ENCODE measurements at places on chromosomes 5 and 9.

GRCh38 chr5:169934990-169935389, 45.3 kb downstream of the INSYN2B start:
- no peak for DNase-seq

- no peak for DNase-seq
Observed at GRCh38 chr9:127903557-127904475, 4.4 kb upstream of the ST6GALNAC6 start.

- DNase-seq, result no peak
Observed at GRCh38 chr5:14818931-14819790, 52.4 kb downstream of the ANKH start.

DNA sequence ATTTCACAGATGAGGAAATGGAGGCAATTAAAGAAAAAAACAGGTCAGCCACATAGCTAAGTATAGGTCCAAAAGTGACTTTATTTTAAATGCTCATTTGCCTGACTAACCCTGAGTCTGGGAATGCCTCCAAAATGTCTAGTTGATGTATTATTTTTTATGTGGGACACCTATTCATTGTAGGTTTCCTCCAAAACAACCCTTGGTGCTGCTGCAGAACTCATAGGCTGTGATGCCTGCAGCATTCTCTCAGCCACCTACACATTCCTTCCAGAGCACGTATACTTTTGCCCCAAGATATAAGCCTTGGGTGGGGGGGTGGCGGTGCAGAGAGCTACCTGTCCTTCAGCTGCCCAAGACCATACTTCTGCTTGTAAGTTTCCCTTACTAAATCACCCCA, 77.4 kb downstream of the MSX2 start:
- DNase-seq, result no peak

GRCh38 chr5:103847060-103847459, 284.5 kb upstream of the NUDT12 start:
- no peak for DNase-seq

- DNase-seq, result no peak
Observed at GRCh38 chr5:14168793-14169262, 25.7 kb downstream of the TRIO start.

GRCh38 chr5:136276946-136277345, 84.0 kb upstream of the SMIM32 start:
- no peak for DNase-seq

GRCh38 chr5:22728610-22729009, 124.5 kb downstream of the CDH12 start:
- no peak for DNase-seq

DNA sequence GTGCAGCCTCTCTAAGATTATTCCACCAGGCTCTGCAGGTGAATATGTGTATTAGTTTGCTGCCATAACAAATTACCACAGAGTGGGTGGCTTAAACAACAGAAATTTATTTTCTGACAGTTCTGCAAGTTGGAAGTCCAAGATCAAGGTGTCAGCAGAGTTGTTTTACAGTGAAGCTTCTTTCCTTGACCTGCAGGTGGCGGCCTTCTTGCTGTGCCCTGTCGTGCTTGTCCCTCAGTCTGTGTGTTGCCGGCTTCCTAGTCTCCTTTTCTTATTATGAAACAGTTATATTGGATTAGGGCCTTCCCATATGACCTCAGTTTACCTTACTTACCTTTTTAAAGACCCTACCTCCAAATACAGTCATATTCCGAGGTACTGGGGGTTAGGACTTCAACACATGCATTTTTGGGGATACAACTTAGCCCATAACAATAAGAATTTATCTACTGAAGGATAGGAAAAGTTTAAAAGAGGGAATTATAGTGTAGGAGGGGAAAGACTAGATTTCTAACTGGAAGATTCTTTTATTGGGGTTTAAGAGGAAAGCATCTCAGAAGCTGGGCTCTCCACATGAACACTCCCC, 97.4 kb downstream of the OSTF1 start:
- DNase-seq, result no peak

- DNase-seq, result no peak
Observed at GRCh38 chr9:114737118-114737517, 55.1 kb upstream of the TEX48 start.

DNA sequence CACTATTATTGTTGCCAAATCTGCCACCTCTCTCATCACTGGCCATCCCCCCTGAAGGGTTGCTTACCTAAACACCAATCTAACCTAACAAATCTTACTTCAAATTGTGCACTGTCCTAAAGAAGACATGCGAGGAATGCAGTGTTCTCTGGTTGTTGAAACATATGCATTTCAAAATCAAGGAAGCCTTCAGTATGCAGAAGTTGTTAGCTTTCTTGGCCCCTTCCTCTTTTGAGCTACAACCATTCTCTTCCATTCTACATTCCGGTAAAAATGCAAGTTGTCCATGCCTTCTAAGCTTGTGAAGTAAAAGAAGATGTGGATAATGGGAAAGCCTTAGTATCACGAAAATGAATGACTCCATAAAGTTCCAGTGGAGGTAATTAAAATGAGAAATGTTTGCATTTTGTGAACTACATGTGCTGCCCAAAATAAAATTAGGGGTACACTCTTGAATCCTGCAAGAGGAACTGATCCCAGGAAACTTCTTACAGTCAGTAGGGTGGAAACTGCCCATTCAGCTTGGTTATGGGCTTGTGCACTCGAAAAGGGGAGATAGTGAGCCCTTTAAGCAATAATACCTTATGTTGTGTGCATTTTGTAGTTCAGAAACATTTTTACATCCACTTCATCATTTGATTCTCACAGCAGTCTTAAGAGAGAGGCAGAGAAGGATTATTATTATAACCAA, 77.6 kb upstream of the ADRB2 start:
- DNase-seq, result no peak

GRCh38 chr9:130107234-130107861, 53.6 kb downstream of the GPR107 start:
- DNase-seq, result peak; percentile 75

DNA sequence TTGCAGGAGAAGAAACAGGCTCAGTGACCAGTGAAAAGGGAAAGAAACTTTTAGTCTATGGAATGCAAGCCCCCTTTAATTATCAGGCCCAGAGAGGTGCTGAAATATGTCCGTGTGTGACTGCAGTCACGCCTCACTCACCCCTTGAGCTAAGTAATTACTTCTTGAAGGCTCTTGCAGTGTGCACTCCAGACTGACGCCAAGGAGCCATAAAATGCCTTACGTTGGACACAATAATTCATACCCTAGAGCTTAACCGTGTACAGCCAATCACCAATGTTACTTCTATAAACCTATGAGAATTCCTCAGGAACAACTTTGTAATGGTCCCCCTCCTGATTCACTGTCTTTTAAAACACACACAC, 242.2 kb downstream of the SYK start:
- DNase-seq, result no peak

DNA sequence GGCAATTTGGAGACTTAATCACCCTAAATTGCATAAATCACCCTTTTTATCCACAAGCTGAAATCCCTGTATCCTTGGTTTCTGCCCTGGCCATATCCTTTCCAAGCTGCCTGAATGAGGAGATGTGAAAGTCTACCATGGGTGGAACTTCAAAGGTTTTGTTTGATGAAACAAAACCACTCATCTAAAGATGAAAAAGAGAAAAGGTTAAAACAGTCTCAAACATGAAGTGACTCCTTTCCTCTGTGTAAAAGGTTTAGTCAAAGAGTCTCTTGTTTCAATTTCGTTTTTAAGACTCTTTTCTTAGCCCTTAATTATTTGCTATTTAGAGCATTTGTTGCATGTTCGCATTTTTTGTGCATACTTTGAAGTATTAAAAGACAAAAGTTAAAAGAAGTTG, 11.2 kb downstream of the SLC45A2 start:
- DNase-seq, result no peak

GRCh38 chr5:72556351-72557166, 49.3 kb upstream of the ZNF366 start:
- DNase-seq, result peak; percentile 2

DNA sequence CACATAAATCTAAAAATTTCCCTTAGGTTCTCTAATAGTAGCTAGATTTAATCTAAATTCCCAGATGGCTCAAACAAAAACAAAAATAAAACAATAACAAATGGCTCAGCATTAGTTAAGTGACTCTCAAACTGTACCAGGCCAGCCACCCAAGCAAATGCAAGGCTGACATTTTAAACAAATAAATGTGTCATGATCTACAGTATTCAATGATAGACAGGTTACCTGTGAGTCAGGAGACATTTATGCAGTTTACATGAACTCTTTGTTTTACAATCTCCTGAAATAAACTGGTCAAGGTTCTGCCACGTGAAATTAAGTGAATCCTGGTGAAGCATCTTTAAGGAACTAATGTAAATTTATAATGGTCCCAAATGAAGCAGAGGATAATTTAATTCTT, 580.2 kb upstream of the PTPRD start:
- no peak for DNase-seq

DNA sequence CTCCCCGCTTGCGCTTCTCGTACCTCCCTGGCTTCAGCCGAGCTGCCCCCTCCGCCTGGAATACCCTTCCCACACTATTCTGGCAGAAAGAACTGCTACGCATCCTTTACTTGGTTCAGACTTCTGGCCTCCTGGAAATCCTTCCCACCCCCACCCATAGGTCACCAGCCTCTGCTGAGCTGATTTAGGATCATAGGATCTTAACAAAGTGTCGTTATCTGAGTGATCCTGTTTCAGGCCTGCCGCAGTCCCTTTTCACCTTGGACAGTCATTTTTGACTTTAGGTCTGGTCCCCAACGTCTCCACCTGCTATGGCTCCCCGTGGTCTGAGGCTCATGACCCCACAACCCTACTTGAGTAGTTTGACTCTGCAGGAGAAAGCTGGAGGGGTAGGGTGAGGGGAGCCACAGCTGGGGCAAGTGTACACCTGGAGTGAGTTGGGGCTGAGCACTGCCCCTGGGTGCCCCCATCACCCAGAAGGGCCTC, 27.3 kb downstream of the EGR1 start:
- no peak for DNase-seq

- no peak for DNase-seq
Observed at GRCh38 chr9:35682520-35683315, 7.0 kb downstream of the TPM2 start.

DNA sequence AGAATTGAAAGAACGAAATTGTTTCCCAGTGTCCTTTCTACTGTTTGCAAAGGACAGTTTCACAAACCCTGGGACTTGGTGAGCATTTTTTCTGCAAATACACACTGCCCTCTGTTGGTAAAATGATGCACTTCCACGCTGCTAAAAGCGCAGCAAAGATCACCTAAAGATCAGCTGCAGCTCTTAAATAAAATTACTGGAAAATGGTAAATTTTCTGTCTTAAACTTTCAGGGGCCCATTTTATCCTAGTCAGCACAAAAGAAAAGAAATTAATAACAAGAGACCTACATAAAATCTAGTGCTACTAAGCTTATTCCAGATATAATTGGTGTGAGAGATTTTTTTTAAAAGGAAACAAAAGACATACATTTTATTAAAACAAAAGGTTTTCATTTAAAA, 566.0 kb downstream of the CAAP1 start:
- DNase-seq, result peak; percentile 7

GRCh38 chr5:78706825-78707224, 58.3 kb upstream of the LHFPL2 start:
- DNase-seq, result no peak

- DNase-seq, result peak; percentile 30
Observed at GRCh38 chr5:143001764-143002351, 231.7 kb downstream of the ARHGAP26 start.

DNA sequence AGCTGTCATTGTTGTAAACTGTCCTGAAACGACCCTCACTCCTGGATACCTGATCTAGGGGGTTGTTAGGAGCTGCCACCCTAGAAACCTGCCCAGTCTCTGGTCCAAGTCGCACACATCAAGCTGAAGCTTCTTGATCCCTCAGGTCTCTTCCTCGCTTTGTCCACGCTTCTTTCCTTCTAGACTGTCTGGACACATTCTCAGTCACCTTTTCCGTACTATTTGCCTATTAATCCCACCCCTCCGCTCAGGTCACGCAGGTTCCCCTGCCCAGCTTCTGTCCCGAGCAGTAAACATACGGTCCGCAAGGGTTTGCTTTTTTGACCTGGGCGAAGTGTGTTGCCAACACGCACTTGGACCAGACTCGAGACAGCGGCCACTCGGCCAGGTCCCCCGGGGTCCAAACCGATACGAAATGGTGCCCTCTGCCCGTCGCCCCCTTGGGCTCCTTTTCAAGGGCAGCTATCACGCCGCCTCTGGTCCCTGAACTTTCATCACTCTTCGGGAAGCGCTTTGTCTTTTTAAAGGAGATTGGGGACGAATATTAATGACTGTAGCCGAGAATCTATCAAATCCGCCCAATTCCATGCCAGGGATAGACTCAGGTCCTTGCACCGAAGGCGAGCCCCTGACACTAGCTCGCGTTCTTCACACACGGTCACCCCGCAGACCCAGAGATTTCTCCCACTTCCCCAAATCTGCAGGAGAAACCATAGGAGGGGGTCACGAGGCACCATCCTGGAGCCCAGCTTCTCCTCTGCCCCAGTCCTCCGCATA, 814 bp downstream of the PLCXD3 start:
- no peak for DNase-seq

- DNase-seq, result no peak
Observed at GRCh38 chr9:80928697-80929096, 760.6 kb downstream of the TLE1 start.

DNA sequence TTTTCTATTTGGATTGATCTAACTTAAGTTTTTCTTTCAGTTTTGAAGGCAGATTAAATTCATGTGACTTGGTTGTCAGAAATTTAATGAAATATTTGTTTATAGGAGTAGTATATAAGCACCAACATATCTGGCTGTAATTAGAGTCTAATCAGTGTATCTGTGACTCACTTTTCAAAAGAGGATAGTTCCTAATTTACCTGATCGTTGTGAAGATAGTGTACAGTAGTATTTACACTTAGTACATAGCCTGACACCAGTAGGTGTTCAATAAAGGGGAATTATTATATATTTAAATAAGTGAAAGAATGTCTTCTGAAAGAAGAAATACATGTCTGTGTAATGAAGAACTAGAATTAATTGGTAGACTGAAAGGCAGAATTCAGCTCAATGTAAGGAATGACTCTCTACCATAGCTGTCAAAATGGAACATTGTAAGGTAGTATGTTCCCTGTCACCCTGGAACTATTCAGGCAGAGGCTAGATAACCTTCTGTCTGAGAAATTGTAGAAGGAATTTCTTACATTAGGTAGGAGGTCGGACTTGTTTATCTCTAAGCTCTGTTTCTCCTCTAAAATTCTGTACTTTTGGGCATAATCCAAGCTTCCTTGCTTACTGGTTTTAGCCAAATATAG, 8.6 kb downstream of the TGFBR1 start:
- DNase-seq, result no peak

DNA sequence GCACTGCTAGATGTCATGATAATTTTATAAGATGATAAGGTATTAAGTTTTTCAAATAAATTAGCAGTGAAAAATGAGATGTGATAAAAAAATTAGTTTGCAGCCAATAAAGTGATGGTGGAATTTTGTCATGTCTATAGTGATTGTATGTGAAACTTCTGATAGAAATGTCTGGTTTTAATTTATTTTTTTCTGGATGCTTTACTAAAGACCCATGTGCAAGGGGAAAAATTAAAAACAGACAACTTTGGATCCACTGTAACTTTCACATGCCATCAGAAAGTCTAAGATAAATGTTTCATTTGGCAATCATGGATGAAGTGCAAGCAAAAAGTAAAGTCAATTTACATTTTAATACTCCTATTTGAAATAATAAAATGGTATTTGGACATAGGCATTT, 4.4 kb upstream of the NDUFS4 start:
- DNase-seq, result no peak

GRCh38 chr9:32884482-32884881, 101.1 kb downstream of the TMEM215 start:
- no peak for DNase-seq
